Activated CD8-positive, alpha-beta memory T cell treated with anti-CD3 and anti-CD28 coated beads for 1 hour (primary cell): ENCODE measurements at places on chromosomes 5 and 9.

GRCh38 chr5:135073761-135074345 is 39.8 kb upstream of the PITX1 start:
- no peak for DNase-seq

DNA sequence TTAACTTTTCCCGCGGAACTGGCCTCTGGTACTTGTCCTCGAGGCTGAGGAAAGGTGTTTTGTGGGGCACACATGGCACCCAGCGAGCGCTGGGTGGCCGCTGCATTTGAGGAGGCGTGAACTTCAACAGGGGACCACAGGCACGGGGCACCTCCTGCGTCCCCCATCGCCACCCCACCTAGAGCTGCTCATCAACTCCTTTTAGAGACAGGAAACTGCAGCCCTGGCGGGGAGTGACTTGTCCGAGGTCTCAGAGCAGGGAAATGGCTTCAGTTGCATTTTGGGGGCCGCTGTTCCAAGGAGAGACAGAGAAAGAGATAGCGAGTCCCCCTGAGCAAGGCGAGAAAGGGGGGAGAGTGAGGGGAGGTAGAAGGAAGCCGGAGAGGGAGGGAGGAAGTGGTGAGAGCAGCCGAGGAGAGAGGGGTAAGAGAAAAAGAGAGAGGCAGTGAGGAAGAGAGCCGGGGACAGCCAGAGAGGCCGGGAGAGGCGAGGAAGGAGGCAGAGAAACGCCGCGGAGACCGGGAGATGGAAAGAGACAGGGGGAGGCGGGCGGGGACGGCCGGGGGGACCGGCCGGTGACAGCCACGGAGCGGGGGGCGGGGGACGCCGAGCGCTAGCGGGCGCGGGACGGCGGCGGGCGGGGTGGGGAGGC is 12.5 kb upstream of the LHX2 start:
- no peak for DNase-seq

- DNase-seq = no peak
These were observed 240.8 kb upstream of the TMEM161B start for GRCh38 chr5:88509403-88509802.

DNA sequence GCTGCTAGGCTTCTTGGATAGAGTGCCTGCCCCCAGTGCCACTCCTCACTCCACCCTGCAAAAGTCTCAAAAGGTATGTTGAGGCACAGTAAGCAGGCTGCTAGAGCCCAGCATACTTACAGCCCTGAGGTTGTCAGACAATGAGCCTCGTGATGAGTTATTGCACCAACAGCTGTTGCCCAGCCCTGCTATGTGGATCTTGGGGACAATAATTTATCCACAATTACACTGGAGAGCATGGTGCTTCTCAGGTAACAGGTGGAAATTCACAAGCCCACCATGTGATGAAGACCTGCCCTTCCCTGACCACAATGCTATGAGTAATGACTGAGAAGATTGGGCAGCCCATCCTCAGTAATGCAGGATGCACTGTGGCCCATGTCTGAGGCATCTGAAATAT is 36.5 kb downstream of the KCNIP1 start:
- DNase-seq = no peak

DNA sequence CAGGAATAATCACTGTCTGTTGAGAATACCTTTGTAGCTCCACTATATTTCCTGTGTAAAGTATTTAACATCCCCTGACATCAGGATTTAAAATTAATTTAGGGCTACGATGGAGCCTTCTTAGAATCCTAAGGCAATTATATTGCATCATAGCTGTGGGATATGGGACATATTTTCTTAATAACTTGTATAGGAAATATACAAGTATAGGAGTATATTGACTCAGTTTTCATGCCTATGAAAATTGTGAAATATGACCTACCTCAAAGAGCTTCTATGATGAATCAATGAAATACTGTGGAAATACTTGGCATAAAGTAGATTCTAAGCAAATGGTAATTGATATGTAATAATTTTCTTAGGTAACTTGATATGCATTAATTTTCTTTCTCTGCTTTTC is 221.0 kb upstream of the KLF4 start:
- no peak for DNase-seq

- no peak for DNase-seq
These were observed 219.2 kb downstream of the TRPM3 start for GRCh38 chr9:70902171-70902570.

DNA sequence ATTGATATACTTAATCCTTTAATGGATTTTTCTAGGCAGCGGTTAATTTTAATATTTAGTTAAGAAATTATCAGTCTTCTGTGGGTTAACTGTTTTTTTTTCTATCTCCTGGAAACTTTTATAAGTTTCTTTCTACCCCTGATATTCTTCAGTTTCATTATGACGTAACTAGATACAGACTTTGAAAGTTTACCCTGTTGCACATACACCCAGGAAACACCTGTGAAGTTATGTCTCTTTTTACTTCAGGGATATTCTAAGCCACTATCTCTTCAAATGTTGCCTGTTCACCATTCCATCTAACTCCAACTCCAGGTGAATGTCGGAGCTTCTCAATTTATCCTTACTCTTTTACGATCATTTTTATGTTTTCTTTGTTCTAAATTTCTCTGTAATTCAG is 329.0 kb downstream of the ICE1 start:
- no peak for DNase-seq

DNA sequence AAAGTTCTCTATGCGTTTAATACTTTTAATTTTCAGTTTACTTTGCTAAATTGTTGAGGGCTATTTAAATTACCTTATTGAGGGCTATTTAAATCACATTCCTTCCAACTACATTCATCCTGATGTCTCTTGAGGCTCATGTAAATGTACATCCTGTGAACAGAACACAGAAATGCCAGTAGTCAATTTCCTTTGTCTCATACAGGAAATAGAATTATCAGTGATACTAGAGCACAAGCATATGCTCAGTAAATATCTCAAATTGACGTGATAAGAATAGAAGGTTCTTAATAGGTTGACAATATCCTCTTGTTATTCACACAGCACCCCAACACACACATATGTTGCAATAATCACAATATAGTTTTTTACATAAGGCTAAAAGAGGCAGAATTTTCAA is 449.0 kb downstream of the CYLC2 start:
- DNase-seq = no peak

DNA sequence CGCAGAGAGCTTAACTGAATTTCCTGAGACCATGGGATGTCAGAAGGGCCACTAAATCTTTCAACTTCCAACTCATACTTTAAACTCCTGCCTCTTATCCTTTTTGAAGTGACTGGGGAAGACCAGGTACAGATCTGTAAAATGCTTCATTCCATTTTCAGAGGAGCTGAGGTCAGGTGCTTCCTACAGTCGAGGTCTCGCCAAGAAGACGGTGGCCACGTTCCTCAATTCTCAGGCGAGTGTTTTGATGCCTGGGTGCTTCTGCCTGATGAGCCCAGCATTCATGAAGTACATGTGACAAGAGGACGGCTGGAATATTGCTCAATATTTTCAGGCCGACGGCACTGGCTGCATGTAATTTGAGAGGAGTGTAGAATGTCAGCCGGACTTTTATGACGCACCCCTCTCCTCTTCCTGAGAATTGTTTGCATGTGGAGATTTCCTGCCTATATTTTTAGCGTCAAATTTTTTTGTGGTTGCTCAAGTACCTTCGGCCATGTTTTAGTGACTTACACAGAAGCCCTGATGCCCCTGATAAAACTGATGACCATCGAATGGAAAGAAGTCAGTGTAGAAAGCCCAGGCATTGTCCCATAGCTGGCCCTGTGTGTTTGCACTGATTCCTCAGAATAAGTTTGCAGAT is 38.8 kb upstream of the GLRX start:
- no peak for DNase-seq

DNA sequence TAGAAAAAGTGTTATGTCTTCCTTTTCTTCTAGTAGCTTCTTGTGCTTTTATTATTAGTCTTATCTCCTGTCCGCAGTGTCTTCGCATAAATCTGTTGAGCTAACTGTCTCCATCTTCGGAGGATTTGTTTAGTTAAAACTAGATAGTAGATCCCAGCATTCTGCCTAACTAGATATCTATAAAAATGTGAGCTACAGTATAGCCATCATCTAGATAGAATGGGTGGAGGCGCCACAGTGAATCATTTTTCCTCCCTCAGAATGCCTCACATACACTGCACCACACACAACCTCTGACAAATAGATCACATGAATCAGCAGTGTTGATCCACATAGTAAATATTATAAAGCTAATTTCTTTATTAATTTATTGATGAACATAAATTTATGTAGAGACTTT is 220.3 kb upstream of the GAS1 start:
- DNase-seq = no peak
